ENCODE measurements at places on chromosomes 5 and 9.

GRCh38 chr5:89397096-89397495 lies 514.1 kb upstream of the MEF2C start:
- DNase-seq, result no peak

GRCh38 chr5:159891371-159891770 lies 24.9 kb upstream of the ADRA1B start:
- DNase-seq, result no peak

DNA sequence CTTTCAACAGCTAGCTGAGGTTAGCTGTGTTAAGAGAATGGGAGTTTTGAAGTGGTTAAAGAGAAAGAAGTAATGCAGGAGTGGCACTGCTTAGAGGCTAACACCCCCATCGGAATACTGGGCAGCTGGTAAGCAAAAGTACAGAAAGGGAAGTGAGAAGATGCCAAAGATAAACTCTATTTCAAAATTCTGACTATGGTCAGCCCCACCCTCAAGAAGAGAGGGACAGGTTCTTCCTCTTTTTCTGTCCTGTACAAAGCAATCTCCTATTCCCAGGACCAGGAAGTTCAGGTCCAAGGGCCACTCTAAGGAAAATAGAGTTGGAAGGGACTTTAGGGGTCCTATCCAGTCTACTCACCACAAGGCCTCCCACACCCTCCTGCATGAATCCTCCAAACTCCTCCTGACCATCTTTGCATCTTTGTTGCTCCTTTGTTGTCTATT lies 45.9 kb upstream of the JAK2 start:
- DNase-seq, result peak; percentile 34

GRCh38 chr9:127878652-127879390 lies 1.3 kb upstream of the AK1 start:
- DNase-seq, result no peak

DNA sequence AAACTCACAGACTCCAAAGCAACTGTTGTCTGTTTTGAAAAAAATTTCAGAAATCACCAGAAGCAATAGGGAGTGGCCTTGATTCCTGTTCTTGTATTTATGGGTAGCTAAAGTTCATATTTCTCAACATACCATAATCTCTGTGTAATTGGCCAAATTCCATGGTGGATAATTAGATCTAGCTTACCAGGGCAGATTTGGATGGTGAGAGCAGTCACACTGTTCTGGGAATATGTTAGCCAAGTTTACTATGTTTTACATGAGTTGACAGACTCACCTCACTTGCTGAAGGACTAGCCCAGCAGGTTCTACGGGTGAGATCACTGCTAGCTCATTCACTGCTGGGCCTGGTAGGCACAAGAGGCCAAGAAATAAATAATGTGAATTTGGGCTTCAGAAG lies 32.7 kb upstream of the CDKN2B start:
- DNase-seq, result no peak

DNA sequence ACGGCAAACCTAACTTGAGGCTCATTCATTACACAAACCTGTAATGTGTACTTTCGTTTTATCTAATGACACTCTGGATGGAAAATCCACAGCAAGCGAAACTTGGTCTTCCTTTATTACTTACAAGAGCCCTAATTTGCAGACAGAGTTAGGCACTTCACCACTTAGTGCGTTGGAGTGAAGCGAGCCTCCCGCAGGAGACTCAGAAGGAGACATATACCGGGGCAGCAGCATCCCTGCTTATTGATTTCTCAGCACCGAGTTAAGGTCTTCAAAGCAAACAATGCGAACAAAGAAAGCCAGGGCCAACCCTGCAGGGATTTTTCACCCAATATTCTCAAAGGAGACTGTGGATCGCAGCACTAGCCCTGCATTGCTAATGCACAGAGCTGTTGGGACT lies 28.6 kb downstream of the LSM11 start:
- no peak for DNase-seq

DNA sequence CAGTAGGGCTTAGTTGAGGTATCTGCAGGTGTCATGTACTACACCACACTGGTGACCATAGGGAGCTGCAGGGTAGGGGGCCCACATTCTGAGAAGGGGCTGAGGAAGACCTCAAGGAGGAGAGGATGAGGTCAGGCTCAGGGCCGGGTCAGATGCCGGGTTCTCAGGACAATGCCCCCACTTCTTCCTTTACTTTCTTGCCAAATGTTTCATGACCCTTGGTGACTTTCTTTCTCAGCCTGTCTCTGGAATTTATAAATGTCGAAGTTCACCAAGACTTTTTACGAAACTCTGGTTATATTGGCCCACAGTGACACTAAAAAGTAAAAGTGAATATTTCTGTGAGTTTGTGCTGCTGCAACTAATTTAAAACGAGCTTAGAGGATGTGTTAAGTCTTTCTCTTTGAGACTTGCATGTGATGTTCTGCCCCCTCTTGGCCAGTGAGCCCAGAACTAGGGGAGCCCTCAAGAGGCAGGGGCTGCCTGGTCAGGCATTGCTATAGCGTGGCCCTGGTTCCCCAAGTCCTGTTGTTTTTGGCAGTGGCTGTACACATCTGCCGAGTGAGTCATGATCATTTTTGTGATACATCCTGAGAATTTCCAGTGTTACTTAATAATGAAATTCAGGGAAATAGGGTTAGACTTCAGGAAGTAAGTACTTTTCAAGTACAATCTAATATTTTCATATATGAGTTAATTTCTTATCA lies 11.2 kb downstream of the ACO1 start:
- DNase-seq, result no peak

DNA sequence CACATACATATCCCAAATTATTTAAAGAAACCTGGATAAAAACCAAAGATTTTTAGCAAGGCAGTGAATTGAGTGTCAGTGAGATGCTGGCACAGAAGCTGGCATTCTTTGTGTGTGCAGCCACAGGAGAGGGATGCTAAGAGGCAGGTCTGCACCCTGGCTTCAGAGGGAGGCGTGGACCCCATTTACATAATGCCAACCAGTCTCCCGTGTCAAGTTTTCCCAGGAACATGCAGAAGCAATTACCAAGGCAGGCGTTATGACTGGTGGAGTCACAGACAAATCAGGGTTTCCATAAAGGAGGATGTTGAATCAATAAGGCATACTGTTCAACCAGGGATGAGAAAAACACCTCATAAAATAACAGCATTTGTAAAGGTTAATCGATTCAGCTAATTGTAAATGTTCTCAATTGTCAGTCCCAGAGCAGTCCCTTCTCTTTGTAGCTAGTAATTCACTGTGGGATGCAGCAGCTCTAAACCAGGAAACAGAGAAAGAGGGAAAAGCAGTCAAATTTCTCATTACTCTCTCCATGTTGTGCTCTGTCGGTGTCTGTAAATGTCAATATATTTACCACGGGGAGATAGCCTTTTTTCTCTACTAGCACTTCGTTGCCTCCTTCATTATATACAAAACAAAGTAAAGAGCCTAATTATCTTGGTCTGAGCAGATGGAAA lies 452.4 kb upstream of the GRAMD2B start:
- no peak for DNase-seq

DNA sequence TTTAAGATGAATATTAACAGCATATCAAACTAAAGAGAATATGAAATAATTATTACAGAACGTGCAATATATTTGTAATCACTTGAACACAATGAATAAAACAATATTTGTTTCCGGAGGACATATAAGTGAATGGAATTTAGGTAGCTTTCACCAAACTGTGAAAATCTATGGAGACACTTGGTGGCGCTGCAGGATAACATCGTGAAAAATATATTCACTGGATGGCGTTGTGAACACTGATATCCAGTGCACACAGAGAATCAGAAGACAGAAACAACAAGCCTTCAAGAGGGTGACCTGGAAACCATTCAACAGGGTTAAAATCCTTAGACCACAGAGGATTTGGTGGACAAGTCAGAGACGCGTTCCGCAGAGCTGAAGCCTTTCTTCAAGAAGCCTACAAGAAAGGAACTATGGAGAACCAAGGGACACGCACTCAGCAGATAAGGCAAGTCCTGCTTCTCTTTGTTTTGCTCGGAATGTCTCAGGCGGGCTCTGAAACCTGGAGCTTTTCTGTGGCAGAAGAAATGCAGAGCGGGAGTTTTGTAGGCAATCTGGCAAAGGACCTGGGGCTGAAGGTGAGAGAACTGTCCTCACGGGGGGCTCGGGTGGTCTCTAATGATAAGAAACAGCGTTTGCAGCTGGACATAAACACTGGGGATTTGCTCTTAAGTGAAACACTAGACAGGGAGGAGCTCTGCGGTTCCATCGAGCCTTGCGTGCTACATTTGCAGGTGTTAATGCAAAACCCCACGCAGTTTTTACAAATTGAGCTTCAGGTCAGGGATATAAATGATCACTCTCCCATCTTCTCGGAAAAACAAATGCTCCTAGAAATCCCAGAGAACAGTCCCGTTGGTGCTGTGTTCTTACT lies at the start of gene PCDHB11:
TSS of gene PCDHB11 (plus strand) at position 269 of the 877 bp plus-strand sequence. CDS start at position 417, 148 bp downstream.
- DNase-seq, result no peak

- no peak for DNase-seq
Observed at GRCh38 chr5:175159956-175160355, 284.0 kb downstream of the DRD1 start.

DNA sequence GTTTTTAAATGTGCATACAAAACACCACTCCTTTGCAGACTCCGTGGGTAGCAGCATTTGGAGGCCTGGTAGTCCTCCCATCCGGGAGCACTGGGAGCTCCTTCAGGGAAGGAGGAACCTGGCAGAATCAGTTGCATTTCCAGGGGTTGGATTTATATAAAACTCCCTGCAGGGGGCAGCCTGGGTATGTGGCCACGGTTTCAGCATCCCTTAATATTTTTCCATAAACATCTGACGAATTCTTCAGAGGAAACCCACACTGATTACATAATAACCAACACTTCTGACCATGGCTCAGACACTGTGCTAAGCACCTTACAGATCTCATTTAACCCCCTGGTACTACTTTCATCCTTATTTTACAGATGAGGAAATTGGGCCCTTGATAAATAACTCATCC lies 6.1 kb upstream of the AFAP1L1 start:
- no peak for DNase-seq

GRCh38 chr5:115892021-115892420 lies 50.3 kb downstream of the AP3S1 start:
- no peak for DNase-seq

- DNase-seq, result no peak
Observed at GRCh38 chr9:90095682-90096081, 490.9 kb downstream of the GADD45G start.

DNA sequence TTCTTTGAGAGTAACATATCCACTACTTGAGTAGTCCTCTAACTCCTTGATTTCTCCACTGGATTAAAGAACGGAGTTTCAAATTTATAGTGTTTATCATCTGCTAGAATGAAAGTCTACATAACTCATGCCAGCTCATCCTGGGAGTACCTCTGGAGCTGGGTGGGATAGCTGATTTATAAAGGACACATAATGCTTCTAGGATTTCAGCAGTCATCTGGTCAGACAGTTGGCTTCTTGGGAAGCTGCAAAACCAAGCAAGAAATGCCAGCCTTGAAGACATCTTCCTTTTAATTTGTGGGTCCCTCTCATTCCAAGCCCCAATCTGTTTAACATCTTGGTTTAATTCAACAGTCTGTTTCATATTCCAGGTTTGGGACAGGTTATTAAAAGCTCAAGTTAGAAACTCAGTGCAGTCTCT lies 3.2 kb downstream of the GALNT10 start:
- no peak for DNase-seq

DNA sequence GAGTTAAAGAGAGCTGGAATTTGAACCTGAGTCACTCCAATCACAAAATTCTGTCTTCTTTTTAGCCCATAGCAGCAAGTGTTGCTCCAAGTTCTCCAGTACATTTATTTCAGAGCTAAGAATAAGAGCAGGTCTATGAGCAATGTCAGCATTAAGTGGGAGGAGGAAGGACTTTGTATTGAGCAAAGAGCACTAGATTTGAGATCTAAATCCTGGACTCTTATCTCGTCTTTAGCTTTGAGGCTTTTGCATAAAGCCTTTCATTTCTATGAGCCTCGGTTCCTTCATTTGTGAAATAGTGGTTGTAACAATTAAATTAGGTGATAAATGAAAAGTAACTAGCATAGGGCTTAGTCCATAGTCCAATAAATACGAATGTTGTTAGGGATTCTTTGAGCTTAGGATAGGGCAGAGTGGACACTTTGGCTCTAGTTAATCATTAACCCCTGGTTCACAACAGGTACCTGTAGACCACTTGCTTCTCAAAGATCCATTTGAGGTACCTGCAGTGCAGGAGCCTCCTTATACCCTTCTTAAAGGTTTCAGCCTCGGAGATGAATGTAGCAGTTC lies 464.1 kb upstream of the KLF4 start:
- no peak for DNase-seq

DNA sequence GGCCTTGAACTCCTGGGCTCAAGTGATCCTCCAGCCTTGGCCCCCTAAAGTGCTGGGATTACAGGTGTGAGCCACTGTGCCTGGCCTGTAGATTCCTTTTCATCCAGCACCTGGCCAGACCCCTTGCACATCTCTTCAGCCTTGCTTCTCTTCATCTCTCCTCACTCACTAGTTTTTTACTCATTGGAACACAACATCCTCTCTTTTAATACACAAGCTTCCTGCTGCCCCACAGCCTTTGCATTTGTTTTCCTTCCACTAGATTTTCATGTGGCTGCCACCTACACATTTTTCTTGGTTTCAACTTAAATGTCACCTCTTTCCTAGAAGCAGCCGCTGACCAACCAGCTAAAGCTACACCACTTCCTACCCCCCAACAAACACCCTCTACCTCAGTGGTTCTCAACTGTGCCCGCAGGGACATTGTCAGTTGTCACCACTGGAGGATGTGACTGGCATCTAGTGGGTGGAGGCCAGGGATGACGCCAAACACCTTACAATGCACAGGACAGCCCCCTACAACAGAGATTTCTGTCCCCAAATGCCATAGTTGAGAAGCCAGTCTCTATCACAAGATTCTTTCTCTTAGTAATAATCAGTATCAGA lies 33.7 kb downstream of the HAVCR1 start:
- DNase-seq, result peak; percentile 63

DNA sequence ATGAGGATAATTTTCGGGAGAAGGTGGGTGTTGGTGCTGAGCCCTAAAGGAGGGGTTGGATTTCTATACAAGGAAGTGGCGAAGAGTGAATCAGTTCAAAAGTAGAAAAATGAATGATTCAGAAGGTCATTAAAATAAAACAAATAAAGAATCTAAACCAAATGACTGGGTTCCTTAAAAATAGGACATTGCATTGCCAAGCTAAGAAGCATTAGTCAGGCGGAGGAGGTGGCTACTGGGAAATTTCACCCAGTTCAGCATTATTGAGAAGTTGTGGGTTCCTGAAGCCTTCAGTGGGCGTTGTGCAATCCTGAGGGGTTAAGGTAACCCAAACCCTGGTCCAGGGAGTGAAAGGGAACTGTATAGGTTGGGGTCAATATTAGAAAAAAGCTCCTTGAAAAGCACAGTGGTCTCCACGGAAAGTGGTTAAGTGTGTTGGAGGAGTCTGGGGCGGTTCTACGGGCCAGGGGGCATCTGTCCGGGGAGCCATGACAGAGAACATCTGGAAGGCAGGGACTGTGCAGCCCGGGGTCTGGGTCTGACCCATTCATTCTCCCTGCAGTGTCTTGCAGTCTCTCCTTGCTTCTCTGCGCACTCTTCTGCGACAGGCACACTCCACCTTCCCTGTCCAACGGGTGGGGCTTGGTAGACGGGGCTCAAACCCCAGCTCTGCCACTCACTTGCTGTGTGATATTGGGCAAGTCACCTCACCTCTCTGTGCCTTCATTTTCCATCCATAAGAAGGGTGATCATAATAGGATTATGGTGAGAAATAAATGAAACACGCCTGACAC lies 27.6 kb upstream of the DUSP1 start:
- peak; percentile 30 for DNase-seq

- no peak for DNase-seq
Observed at GRCh38 chr5:24188216-24188925, 456.4 kb downstream of the CDH10 start.

- no peak for DNase-seq
Observed at GRCh38 chr5:65475895-65476294, 5.8 kb downstream of the ADAMTS6 start.

GRCh38 chr9:136532799-136533774 lies 12.8 kb downstream of the NOTCH1 start:
- DNase-seq, result peak; percentile 88

All from CD4-positive, alpha-beta T cell treated with Interleukin-10 for 1 hour (primary cell).